Head of caudate nucleus (tissue), 42 donors: ENCODE measurements at places on chromosomes 2 and 18.

GRCh38 chr2:200962811-200963123 is 693 bp downstream of the ORC2 start:
- no peak for DNase-seq

DNA sequence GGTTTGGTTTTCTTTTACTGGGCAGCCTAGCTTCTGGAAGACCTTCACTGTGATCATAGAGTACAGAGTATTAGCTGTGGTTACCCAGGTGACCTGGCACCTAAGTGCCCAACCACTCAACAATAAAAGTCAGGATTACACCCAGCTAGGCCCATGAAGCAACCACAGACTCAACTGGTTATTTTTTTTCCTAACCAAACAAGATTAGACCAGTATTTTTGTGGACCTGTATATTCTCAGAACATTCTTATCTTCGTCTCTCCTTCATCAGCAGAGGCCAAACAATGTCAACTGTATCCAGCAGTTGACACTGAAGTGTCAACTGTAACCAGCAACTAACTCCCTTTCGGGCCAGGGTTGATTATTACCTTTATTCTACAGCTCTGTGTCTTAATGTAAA is 289.2 kb upstream of the SLC39A10 start:
- no peak for DNase-seq

- no peak for DNase-seq
Measured at GRCh38 chr2:130882111-130882690, 45.5 kb downstream of the ARHGEF4 start.

DNA sequence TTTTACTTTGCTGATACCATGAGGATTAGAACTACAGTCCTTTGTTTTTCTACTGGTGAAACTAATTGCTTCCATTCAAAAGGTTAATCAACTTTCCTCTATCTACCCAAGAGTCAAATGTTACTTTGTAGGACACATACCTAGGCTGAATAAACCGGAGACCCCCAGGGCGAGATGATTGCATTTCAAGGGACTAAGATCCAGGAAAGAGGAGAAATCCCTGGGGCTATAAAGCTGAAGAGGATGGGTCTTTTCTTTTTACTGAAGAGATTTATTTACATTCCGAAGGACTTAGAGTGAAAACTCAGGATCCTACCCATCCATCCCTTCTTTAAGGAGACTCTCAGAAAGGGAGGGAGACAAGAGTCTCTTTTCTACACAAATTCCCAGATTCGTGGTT is 331.9 kb downstream of the CDH19 start:
- no peak for DNase-seq

DNA sequence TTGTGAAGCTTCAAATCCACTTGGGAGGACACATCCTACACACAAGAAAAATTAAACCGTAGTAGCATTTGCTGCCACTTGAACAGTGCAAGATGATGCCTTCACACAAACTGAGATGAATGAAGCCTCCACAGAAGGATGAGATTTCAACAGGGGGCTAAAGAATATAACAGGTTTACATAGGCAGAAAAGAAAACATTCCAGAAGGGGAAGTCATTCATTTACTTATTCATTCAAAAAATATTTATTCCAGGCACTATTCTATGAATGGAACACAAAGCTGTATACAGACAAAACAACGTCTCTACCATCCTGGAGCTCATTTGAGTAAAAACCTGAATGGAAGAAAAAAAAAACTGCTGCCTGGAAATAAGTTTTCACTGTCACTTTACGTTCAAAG is 170.5 kb downstream of the CDH20 start:
- no peak for DNase-seq

DNA sequence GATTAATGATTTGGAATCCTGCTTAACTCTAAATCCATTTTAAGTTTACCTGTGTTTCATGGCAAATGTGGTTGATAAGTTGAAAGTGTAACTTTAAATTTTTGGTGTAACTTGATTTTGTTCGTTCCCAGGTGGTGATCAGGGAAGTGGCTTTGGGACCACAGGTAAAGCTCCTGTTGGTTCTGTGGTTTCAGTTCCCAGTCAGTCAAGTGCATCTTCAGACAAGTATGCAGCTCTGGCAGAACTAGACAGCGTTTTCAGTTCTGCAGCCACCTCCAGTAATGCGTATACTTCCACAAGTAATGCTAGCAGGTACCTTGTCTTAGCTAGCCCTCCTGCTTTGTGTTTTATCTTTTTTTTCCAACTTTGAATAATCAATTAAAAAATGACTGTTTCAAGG is 62.8 kb downstream of the AGFG1 start:
- no peak for DNase-seq

DNA sequence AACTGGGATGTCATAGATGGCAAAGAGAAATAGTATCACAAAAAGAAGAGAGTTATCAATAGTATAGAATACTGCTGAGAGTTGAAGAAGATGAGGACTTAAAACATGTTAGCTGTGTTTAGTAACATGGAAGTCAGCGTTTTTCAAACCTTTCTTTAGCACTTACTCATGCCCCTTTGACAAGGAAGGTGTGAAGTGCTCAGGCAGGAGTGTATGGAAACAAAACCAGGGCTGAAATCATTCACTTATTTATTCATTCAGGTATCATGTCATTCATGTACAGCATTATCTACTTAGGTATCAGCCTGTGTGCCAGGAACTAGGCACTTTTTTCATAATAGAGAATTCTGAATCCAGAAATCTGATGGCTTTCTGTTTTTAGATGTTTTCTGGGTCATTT is 27.2 kb downstream of the CD28 start:
- no peak for DNase-seq

DNA sequence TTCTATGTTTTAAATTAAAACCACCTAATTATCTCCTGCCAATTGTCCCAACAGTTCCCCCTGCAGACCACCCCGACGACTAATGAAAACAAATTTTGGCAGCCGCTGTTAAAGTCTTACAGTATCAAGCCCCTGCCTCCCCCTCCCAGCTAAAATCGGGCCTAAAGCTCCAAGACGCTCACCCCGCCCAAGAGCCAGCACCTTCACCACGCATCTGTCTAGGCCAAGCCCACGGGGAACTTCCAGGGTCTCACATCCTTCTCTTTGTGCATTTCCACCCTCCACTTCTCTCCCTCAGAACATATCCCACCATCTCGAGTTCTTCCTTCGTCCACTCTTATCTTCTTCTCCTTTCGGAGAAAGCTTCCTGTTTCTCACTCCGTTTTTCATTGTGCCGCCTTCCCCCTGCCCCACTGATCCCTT is 445 bp downstream of the PRPF40A start:
- no peak for DNase-seq

DNA sequence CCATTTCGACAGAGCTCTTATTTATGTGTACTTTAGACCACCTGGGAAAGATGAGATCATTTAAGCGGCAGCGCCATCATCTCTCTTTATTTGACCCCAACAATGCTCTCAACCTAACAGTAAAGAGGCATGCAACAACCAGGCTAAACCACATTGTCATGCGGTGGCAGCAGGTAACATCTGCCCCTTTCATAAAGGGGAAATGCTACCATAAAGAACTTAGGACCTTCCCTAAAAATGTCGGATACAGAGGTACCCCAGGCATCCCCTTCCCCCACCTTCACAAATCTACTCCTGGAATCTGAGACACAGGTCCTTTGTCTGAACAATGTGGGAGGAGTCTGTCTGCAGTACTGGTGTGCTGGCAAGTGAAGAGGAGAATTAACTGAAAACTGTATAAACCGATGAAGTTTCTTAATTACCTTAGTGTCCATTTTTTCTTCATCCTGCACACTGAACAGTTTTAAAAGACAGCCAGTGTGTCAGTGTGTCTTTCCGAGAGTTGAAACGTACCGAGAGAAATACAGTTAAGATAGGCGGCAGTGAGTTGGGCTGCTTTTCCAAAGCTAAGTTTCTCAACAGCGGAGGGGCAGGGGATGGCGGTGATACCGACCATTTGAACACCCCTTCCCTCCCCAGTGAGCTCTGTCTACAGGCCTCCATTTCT is 1.9 kb downstream of the MEX3C start:
- no peak for DNase-seq

DNA sequence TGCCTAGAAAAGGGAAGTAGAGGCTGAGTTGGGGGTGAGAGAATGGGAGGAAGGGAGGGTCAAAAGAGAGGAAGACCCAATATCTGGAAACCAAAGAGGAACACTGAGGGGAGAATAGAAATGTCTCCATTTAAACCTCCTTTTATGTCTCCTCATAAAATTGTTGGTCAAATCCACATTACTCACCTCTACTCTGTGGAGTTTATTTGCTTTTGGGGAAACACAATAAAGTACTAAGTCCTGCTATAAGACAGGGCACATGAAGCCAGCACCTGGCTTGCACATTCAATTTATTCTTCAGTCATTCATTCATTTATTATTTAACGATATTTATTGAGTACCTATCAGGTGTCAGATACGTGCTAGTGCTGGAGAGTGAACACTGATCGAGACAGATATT is 60.3 kb upstream of the NFE2L2 start:
- no peak for DNase-seq

DNA sequence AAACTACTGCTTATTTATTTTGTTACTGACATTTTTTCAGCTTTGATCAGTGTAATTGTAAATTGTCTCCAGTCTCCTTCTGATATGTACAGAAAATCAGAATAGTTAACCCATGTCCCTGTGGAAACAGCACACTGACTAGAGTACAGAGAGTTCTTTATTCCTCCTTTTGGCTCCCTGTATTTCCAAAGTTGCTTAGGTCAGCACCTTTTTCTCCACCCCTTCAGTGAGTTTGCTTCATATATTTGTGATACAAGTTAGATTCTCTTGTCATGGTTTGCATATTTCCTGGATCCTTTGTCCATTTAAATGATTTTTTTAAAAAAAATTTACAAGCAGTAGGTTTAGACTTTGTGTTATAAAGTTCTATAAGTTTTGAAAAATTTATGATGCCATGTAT is 2051.1 kb upstream of the LRRTM1 start:
- DNase-seq, result no peak

GRCh38 chr2:600542-601386 is 76.4 kb downstream of the TMEM18 start:
- DNase-seq, result no peak
